Activated CD4-positive, alpha-beta T cell treated with anti-CD3 and anti-CD28 coated beads for 48 hours (primary cell): ENCODE measurements at places on chromosomes 1 and 21.
A peak's percentile ranks its signal among the peaks of the same experiment; 100 is the strongest.

GRCh38 chr1:85583611-85584263 is 3.2 kb downstream of the CCN1 start:
- DNase-seq: no peak

DNA sequence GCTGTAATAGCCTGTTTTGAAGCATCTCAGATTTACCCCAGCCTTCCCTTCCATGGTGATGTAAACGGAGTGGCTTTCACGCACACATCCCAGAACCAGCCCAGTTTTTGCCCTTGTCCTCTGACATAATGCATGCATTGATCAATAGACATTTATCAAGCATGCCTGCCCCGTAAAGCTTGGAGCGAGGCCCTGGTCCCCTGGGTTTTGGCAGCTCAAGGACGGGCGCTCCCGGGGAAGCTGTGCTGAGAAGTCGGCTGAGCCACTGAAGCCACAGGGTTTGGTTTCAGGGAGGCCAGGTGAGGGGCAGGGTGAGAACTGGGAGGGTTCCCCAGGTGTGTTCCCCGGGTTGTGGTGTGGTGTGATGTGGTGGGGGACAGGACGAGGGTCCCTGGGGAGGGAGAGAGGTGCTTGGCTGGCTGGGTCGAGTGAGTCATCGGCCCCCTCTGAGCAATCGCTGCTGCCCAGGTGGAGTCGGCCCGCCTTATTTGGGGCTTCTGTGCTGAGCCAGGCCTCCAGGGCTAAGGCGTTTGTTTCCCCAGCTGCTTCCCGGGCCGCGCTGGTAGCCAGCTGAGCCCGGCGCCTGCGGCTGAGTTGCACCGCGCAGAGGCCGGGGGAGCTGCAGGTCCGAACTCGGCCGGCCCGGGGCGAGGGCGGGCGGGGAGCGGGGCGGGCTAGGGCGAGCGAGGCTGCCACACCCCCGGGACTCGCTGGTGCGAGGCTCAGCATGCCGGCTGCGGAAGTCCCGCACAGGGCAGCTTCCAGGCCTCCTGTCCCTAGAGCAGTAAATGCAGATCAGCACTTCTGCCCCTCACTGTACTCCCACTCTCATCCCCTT is 23.6 kb downstream of the ATP2B4 start:
- DNase-seq: peak; percentile 73

GRCh38 chr1:11858968-11859871 is 475 bp upstream of the NPPB start:
- DNase-seq: peak; percentile 81

GRCh38 chr21:45421846-45422775 is 17.1 kb downstream of the COL18A1 start:
- no peak for DNase-seq

- DNase-seq: no peak
Observed at GRCh38 chr1:109438798-109439297, 12.6 kb upstream of the PSMA5 start.

DNA sequence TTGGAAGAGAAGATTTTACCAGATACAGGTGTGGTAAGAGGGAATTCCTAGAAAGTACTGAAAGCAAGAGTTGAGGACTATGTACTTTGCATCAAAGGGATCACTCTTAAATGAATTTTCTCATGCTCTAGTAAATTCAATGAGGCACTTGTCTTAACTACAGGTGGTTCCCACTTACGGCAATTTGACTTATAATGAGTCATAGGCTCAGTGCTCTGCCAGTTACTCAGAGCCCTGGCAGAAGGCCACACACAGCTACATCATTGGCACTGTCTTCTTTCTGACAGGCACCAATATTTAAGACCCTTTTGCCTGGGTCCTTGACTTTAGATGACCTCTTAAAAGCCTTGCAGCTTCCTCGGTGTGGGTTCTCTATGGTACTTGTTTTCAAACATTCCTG is 15.9 kb upstream of the ADAMTS5 start:
- DNase-seq: no peak

DNA sequence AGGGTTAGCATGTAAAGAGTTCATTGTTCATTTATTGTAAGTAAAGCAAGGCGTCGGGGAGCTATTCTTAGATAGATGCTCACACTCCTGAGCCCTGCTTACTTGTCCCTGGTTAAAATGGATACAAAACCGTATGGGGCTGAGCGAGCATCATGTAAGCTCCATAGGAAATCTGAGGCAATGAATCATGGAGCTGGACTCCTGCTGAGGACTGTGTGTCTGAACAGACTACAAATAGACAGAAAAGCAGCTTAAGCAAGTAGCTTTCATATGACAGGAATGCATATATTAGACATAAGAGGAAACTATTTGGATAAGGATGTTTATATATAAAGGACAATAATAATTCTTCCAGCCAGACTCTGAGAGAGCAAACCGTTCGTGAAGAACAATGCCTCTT is 604.9 kb upstream of the PTBP2 start:
- DNase-seq: no peak
